ENCODE measurements at places on chromosomes 1 and 21. TPM values are rescaled to one million over a fixed set of nuclear protein-coding genes. Genes with fewer than 3 reads are reported as not detected.

DNA sequence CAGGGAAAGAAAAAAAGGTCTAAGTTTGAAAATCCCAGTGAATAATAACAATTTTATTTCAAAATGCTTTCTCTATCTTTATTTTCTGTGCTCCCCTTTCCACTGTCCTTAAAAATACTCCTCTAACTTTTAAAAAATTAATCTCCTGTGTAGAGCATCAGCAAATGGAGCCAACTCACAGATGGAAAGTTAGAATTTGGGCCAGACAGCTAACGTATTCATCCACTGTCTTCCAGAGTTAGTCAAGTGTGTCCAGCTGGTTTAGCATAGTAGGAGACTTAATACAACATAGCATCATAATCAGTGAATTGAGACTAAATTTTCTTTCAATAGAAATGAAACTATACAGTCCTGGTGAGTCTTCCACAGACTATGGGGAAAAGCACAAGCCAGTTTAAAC lies 419.0 kb upstream of the LRRC7 start:
- no peak for DNase-seq

DNA sequence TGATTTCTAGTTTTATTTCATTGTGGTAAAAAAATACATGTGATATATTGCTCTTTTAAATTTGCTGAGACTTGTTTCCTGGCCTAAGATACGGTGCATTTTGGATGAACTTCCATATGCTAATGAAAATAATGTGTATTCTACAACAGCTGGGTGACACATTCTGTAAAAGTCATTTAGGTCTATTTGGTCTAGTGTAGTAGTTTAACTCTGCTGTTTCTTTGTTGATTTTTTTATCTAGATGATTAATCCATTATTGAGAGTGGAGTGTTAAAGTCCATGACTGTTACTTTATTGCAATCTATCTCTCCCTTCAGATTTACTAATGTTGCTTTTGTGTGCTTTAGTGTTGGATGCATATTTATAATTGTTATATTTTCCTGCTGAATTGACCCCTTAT lies 161.4 kb downstream of the VAV3 start:
- DNase-seq, result no peak

- DNase-seq, result no peak
Measured at GRCh38 chr1:71882637-71883036, 399.7 kb downstream of the NEGR1 start.

- no peak for DNase-seq
Measured at GRCh38 chr1:43548285-43549271, 17.9 kb downstream of the PTPRF start.

DNA sequence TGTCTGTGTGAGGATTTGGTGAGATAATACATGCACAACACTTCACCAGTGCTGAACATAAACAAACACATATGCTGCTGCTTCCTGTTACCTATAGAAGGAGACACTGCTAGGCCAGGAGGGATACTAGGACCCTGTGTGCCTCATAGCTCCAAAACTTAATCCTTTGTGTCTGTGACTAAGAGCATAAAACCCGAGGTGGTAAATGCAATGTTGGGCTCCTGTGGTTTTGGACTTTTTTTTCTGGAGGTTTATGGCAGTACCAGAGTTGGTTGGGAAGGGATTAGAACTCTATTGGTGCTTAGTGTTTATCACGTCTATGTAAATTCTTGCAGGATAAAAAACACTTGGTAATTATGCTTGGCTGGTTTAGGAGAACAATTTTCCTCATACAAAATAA lies 122.9 kb downstream of the NUF2 start:
- no peak for DNase-seq

DNA sequence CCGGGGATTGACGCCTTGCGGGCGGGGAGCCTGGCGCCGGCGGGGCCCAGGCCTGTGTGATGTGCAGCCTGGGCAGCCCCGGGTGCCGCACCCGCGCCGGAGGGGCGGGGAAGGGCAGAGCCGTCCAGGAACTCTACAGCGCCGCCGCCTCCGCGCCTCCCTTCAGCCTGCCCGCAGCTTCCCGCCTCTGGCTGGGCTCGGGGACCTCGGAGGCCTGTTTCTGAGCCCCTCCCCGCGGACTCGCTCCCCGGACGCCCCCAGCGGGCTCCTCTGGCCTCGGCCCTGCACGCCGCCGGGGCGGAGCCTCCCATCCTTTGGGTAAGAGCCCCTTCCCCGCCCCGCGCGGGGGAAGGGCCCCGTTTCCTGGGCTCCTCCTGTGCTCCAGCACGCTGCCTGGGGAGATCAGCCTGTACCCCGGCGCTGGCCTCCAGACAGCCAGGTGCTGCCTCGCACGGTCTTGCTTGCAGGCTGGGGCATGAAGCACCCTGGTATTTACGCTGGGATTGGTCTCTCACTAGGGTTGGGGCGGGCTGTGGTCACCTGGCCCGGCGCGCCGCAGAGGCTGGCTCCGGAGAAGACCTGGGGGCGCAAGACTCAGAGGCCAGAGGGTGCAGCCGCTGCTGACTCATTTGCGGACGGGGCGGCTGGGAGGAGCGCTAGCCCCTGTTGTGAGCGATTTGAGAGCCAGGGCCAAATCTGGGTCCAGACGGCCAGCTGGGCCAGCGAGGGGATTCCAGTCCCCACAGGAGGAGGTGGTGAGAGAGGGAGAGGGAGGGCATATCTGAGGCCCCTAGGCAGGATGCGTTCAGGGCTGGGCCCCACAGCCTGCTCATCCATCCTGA lies 5.7 kb upstream of the ACOT11 start:
- DNase-seq, result no peak

DNA sequence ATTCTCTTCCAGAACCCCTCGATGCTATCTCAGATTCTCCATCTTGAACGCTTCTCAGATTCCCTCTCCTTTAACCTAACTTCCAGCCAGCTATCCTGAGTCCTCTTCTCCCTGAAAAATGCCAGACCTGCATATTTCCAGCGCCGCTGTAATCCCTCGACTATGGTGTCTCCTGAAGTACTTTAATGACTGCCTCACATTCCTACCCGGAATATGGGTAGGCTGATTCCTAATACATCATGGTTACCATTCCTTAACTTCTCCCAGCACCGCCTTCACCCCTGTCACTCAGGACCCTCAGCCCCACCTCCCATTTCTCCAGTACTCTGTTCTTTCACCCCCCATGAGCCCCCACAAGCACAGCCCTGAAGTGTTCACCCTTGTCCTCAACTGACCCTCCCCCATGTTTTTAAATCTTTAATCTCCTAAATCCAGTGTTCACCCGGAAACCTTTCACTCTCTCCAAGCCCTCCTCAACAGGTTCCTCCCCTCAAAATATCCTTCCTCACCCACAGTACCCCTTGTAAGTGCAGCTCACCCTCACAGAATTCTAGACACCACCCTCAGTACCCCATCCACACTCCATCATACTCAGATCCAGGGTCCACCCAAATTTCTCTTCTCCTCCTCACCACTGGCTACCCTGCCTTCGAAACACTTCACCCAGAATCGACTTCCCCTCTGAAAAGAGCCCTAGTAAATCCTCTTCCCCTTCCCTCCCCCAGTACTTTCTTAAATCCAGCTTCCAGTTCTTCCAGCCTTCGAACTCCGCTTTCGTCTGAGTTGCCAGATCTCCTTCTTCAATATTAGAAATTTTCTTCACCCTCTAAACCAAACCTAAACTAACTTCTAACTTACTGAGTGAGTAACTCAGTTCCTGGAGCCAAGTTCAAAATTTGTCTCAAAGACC lies 922 bp downstream of the CPT2 start:
- DNase-seq, result no peak

DNA sequence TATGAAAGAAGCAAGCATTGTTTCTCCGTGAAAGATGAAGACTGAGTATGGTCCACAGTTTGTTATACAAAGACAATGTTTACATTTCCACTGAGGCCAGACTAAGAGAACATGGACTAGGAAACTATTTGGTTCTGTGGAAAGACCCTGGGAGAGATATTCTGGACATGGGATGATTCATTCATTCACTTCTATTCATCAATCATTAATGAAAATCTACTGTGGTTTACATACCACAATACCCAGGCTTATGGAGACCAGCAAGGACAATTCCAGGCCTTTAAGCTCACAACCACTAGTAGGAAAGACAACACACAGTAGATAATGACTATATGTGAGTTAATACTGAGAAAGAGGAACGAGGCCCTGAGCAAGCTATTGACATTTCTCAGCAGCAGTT lies 125.4 kb downstream of the TBX15 start:
- no peak for DNase-seq

The ZNF496 gene
- 25.5 TPM for total RNA-seq

The PRKACB gene
- total RNA-seq, result 67.4 TPM

The GJA4 gene
- total RNA-seq, result 29.6 TPM

The SFPQ gene
- 298 TPM for total RNA-seq

The OTUD7B gene
- total RNA-seq, result 19.0 TPM

The GPR61 gene
- 0.14 TPM for total RNA-seq
